ENCODE measurements at places on chromosomes 7 and 10.
A peak's percentile ranks its signal among the peaks of the same experiment; 100 is the strongest.

DNA sequence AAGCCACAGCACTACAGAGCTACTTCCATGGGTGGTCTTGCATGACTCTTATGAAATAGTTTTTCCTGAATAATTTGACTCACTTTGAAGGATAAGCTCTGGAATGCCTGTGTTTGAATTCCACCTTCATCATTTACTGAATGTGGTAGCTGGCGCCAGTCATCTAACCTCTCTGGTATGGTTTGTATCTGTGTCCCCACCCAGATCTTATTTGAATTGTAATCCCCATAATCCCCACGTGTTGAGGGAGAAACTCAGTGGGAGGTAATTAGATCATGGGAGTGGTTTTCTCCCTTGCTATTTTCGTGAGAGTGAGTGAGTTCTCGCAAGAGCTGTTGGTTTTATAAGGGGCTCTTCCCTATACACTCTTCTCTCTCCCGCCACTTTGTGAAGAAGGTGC lies 11.2 kb upstream of the SLC13A1 start:
- DNase-seq, result no peak

DNA sequence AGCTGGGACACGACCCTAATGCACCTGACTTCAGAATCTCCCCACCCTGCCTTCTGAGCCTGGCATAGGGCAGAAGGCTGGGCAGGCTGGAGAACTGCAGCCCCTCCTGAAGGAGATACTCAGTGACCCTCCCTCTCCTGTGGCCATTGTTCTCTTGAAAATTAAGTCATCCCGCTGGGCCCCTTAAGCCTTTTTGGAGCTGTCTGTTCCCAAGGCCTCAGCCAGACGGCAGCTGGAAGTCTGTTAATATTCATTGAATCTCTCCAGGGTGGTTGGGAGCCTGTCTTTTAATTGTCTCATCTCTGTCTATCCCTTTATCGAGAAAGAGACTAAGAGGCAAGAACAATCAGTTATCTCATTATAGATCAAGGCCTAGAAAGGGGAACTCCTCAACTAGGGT lies 118.1 kb upstream of the PCBD1 start:
- no peak for DNase-seq

DNA sequence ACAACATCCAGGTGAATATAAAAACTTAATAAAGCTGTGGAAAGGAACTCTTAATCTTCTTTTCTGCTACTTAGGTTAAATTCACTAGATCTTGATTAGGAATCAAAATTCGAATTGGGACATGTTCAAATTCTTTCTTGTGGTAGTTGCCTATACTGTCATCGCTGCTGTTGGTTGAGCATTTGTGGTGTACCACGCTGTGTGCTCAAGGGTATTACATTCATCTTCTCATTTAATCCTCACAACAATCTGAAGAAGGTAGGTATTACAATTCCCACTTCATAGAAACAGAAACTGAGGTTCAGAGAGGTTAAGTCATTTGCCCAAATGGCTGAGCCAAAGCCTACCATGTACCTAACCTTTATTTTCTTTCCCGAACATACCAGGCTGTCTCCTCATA lies 39.9 kb upstream of the CC2D2B start:
- no peak for DNase-seq

GRCh38 chr10:85921789-85922188 lies 444.8 kb downstream of the GRID1 start:
- no peak for DNase-seq

DNA sequence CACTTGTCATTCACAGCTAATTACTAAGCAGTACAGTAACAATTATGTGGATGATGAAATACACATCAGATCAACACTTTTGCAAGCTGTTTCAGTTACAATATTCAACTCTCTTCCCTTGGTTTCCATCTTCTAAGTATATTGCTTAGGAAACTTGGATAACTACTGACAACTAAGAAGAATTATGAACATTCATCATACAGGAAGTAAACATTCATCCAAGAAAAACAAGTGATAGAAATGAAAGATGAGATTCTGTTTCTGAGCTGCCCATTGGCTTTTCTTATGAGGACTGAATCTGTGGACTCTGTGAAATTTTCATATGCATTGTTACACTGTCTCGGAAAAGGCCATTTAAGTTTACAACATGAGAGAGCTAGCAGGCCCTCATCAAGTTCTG lies 240.2 kb downstream of the PRKG1 start:
- no peak for DNase-seq

DNA sequence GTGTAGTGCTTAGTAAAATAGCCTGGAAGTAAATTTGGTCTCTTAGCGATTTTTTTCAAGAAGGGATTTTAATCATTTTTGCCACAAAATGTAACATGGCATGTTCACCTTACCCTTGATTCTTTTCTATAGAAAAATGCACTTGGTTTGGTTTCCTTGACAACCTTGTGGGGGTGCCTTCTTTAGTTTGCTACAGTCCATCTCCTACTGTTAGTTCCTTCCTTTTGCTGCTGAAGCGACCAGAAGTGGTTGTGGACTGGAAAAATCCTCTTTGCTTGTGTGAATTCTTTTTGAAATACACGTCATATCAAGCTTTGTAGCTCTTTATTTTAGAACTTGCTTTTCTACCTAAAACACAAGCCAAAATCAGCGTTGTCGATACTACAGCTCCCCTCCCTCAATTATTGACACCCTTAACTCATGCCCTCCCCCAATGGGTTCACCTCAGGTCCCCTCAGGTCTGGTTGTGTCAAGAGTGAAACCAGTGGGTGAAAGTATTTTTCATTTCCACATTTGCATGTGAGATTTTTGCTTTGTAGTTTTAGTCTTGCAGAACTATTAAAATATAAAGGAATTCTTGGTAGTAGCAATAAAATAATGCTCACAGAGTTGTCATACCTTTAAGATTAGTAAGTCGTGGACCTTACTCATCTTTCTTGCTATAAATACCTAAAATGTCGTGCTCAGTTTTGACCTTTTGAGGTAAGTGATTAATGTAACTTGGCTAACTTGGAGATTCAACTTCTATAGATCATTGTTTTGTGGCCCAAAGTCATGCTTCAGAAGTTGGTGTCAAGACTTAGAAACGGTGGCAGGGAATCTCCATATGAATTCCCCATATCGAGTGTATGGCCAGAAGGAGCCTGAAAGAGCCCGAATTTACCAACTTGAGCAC lies 1.5 kb downstream of the ACTR3B start:
- DNase-seq, result no peak

DNA sequence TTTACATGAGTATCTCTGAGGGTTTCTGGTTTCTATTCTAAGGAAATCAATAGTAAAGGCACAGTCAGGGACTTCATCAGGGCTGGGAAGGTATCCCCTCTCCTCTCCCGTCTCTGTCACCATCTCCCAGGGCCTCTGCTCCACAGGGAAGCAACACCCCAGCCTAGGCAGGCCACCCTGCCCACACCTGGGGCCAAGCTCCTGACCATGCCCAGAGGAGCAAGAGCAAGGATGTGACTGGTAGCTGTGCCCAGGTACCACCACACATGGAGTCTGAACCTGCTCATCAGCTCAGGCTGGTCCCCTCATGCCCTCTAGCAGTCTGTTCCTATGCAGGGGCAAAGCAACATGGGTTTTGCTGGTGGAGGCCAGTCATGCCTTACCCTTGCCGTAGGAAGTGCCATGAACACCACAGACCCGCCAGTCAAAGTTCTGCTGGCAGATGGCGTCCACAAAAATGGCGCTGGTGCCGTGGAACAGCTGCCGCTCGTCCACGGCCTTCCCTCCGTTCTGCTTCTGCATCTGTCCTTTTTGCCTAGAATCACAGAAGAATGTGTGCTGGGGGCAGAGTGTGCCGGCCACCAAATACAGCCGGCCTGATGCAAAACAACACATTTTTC lies 36.8 kb downstream of the PARP12 start:
- DNase-seq, result no peak

DNA sequence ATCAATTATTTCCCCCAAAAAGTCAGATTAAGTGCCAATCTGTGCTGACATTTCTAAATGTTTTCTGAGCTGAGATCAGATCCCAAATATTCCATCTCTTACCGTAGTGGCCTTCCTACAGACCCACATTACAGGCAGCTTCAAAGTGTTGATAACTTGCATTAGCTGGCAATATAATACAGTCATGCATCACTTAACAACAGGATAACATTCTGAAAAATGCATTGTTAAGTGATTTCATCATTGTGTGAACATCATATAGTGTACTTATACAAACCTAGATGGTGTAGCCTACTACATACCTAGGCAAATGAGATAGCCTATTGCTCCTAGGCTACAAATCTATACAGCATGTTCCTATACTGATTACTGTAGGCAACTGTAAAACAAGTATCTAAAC lies 22.4 kb downstream of the SLC25A13 start:
- DNase-seq, result no peak

DNA sequence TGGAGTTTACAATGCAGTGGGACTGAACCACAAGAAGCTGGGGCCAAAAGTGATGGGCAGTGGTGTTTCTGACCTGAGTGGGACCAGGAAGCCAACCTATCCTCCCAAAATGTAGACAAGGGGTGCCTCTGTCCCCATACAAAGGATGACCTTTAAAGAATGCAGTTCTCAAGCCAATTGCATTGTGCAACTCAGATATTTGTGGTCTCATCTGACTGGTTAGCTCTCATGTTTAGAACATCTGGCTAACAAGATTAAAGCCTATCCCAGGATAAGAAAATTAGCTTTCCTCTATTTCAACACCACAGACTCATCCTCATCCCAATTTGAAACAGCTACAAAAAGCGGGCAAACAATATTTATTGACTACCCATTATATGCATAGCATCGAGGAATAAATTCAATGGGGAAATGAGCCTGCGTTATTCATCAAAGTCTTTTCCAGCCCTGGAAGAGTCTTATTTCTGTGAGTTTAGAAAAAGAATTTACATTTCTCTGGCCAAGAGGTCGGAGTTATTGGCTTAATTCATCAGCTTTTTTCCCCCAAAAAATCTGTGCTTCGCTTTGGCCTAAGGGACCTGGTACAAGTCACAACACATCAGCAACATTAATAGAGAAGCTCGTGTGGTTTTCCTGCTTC lies 26.7 kb downstream of the ELMO1 start:
- DNase-seq, result no peak

GRCh38 chr7:33909318-33909717 lies 4.0 kb downstream of the BMPER start:
- no peak for DNase-seq

DNA sequence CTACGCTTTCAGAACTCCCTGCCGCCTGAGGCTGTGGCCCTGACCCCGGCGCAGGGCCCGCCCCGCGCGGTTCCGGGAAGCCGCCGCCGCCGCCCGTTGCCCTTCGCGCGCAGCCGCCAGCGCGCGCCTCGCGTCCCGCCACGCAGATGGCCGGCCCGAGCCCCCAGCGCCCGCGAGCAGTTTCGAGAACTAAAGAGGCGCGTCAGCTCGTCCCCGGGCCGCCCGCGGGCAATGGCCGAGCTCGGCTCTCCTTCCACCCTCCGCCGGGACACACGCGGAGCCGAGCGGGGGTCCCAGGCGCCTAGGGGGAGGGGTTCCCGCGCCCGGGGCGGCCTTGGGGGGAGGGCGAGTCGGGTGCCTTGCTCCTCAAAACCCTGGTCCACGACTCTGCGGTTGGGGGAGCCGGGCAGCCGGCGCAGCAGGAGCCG lies 1.8 kb downstream of the HNRNPF start:
- peak; percentile 48 for DNase-seq

- no peak for DNase-seq
These were observed 82.3 kb downstream of the HTR7 start for GRCh38 chr10:90775351-90776028.

GRCh38 chr7:13069841-13070240 lies 382.4 kb downstream of the ARL4A start:
- no peak for DNase-seq

GRCh38 chr7:121113288-121113687 lies 124.8 kb downstream of the CPED1 start:
- no peak for DNase-seq

- DNase-seq, result no peak
These were observed 486.3 kb downstream of the GALNT17 start for GRCh38 chr7:71618278-71618677.

- no peak for DNase-seq
These were observed 517.5 kb upstream of the GALNT17 start for GRCh38 chr7:70614237-70615045.

GRCh38 chr10:10307551-10307950 lies 710.1 kb upstream of the CELF2 start:
- DNase-seq, result no peak

GRCh38 chr7:74183142-74183541 lies 9.0 kb downstream of the EIF4H start:
- DNase-seq, result no peak

- DNase-seq, result no peak
These were observed 83.0 kb downstream of the NRG3 start for GRCh38 chr10:81957976-81958375.

DNA sequence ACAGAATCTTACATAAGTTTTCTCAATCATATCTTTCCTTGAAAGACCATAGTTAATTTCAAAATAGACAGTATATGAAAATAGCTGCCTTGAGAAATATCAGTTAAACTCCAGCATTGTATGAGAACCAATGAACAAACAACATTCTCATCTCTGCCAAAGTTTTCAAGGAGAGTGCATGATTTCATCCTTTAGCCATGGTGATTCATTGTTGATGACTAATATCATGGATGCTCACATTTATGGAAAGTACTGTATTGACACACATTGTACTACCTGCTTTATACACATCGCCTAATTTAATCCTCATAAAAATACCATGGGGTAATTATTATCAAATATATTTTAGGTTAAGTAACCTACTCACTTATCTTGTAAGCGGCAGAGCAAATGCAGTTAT lies 250.3 kb downstream of the CNTNAP2 start:
- DNase-seq, result no peak

- no peak for DNase-seq
These were observed 8.1 kb downstream of the TOMM7 start for GRCh38 chr7:22814261-22815208.

GRCh38 chr10:48684792-48685623 lies at the start of gene WDFY4:
Gene WDFY4, plus strand, starts transcription at chr10:48684873. Its CDS starts 24,860 bp downstream, at chr10:48709733.
- no peak for DNase-seq

GRCh38 chr7:138006106-138006505 lies 4.2 kb upstream of the CREB3L2 start:
- DNase-seq, result no peak

DNA sequence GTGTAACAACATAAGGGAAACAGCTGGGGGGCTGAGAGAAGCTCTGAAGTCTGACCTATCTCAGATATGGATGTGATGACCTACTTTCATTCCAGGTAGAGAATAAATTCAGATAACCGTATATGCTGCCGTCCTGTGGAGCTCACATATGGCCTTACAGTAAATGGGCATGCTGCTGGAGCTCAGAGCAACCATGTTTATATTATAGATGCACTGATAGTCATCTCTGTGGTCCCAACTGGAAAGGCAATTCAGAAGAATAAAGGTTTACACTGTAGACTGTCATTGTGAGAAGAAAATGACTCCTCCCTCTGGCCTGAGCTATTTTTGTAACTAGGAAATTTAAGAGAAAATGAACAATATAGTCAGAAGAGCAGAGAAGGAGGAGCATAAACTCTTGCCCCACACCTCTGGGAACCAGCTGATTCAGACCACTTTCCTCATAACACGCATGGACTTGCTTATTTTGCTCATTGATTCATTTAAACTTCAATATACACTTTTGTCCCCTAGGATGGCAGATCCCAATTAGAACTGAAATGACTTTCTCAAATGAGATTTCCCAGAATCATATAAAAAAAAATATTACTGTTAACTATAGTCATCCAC lies 69.9 kb upstream of the NXPH1 start:
- no peak for DNase-seq
